GM03348 (cell line): ENCODE measurements at places on chromosomes 1 and 21.

DNA sequence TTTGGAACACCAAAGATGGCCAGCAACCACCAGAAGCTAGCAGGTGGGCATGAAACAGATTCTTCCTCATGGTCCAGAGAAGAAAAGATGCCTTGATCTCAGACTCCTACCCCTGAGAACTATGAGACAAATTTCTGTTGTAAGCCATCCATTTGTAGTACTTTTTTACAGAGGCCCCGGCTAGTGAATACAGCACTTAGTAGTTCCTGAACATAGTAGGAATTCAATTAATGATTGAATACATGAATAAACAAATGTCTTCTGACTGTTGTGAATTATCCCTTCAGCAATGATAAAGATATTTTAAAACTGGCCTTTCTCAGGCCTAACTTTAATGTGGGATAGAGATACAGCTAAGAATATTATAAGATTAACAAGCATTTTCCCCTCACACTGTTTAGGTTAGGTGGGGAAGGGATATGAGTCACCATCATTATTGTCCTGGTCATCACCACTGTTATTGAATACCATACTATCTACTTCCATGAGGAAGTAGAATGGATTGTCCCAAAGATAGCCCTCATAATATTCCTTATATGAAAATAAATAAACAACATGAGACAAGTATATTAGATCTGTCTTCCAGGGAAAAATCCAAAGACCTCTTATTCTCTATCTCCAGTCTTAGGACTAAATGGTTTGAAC, 51.4 kb downstream of the ADCY10 start:
- peak; percentile 29 for DNase-seq

GRCh38 chr1:34460193-34460592, 283.5 kb downstream of the C1orf94 start:
- DNase-seq = peak; percentile 24

- peak; percentile 87 for DNase-seq
These were observed 2.2 kb downstream of the ACAP3 start for GRCh38 chr1:1305300-1306069.

DNA sequence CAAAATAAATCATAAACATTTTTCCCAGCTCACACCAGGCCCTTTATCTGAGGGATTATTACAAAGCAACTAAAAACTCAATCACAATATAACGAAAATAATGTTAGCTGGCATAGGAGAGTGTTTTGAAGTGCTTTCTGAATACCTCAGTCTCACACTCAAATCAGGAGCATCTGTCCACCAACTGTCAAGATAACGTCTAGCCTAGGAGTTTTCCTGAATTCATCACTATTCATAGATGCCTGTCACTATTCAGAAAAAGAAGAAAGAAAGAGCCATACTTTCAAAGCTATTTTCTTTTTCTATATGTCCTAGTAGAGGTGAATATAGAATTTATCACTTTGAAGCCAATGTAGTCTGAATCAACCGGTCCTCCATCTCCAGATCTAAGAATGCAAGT, 127.0 kb downstream of the AKT3 start:
- no peak for DNase-seq

- peak; percentile 72 for DNase-seq
These were observed 8.6 kb upstream of the EDN2 start for GRCh38 chr1:41493117-41493536.

DNA sequence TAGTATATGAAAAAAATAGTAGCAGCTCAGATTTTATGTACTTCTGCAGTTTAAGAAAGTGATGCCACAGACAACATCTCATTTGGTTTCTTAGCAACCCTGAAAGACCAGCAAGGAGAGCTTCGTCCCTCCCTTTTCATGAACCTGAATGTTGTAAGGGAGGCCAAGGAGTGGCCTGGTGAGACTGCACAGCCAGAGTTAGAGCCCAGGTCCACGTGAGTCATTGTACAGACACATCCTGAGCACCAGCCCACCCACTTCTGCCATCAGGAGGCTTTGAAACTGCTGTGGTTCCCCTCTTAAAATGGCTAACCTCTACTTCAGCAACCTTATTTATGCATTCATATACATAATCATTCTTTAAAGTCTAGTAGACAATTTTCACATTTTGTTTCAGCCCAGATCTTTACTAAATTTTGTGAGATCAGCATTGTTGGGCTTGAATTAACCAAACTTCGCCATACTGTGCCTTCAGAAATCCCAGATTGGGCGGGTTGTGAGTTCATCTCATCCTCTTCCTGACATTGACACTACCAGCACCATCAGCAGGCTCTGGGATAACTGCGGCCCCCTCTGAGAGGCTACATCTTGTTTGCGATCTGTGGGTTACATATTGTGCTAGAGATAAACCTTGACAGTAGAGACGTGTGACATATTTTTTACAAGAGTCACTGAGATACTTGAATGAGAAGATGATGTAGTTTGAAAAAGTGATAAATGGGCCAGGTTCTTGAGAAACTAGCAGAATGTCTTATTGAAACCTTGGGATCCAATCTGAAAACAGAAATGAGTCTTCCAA, 106.7 kb downstream of the CAMTA1 start:
- DNase-seq = no peak

GRCh38 chr1:94651076-94651475, 109.5 kb upstream of the F3 start:
- no peak for DNase-seq

DNA sequence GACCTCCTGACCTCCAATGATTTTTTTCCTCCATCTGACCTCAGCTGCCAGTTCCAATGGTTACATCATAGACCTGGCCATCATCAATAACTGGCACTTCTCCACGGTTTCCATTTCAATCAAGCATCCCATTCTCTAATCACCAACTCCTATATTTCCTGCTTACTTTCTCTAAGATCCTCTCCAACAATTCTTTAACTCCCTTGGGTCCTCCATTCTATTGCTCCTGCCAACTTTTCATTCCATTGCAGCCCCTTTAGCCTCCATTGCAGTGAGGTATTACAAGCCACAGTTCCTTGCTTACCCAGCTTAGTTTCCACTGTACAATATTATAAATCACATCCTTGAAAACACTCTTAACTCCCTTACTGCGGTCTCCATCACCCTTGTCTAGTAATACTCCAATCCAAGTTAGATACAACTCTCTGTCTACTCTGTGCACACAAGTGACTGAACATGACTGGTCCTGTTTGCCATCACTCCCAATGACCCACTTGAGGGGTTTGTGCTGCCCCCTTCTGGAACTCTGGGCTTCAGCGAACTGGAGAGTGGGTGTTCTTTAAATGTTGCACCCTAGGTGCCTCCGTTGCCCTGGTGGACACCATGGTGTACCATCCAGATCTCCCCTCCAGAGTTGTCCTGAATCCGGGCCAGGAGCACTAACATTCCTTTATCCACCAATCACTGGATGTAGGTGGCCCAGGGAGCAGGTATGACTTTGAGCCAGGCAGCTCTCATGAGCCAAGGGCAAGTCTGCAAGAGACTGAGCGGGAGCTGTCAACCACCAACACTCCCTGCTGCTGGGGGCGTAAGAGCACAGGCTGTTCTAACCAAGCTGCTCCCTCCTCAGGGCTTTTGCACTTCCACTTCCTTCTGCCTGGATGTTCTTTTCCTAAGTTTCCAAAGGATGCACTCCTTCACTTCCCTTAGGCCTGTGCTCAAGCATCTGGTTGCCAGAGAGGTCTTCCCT, 3.7 kb upstream of the FNDC7 start:
- DNase-seq = no peak

DNA sequence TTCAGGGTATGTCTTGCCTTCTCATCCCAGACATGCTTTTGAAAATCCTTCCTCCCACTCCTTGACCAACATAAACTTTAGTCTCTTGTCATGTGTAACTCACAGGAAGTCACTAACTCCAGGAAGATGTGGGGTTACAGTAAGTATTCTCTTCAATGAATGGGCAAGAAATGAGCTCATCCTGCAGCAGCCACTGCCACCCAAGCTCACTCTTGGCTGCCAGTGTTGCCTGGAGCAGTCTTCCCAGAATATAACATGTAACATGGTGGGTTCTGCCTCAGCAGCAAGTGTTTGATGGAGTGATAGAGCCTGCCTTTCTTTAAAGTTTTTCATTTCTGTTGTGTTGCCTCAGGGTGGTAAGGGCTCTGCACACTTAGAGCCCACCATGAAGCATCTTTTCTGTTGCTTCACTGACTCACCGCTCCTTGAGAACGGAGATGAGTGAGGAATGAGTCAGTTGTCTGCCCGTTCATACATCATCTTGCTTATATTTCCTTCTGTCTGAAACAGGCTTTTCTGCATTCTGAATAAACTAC, 187.0 kb downstream of the TPR start:
- DNase-seq = peak; percentile 65
